ENCODE measurements at places on chromosomes 4 and X.

- DNase-seq, result no peak
These were observed 942.7 kb upstream of the NDST4 start for GRCh38 chr4:116055857-116056827.

DNA sequence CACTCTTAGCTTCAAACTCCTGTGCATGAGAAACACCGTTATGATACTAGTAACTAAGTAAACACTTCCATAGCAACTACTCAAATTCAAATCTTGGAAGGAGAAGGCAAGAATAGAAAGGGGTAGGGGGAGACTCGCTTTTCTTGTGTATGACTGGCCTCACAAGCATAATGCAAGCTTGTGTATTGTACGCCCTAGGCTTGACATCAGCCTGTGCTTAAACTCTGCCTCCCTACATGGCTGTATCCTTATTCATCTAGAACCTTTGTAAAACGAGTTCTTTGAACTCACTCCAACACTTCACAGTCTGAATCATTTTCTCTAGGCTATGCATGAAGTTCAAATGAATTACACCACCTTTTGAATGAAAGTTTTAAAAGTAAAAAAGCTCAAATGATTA lies 1071.2 kb upstream of the ADGRL3 start:
- no peak for DNase-seq

GRCh38 chrX:46228389-46228788 lies 316.8 kb downstream of the ZNF674 start:
- DNase-seq, result no peak

DNA sequence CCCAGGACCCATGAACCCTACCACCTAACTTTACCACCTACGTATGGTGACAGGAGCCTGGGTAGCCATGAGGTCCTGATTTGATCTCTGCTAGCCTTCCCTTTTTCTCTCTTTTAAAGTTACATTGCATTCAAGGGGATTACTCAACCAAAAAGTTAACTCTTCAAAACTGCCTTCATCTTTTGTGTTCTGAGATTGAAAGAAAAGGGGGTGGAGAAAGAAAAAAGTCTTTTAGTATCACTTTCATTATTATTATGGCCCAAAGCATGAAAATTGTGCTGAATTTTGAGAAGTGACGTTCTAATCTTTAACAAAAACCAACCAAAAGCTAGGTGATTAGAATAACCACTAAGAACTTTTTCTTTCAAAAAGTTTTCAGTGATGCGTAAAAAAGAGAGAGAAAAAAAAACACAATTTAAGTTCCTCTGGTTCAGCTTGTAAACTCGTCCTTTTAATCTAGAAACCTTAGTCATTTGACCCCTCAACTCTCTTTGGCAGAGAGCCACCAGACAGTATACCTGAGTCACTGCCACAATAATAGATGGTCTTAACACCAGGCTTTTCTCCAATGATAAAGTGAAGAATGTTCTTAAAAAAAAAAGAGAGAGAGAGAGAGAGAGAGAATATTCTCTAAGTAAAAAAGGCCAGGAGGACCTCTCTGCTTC lies 347.4 kb upstream of the FGF13 start:
- peak; percentile 4 for DNase-seq

DNA sequence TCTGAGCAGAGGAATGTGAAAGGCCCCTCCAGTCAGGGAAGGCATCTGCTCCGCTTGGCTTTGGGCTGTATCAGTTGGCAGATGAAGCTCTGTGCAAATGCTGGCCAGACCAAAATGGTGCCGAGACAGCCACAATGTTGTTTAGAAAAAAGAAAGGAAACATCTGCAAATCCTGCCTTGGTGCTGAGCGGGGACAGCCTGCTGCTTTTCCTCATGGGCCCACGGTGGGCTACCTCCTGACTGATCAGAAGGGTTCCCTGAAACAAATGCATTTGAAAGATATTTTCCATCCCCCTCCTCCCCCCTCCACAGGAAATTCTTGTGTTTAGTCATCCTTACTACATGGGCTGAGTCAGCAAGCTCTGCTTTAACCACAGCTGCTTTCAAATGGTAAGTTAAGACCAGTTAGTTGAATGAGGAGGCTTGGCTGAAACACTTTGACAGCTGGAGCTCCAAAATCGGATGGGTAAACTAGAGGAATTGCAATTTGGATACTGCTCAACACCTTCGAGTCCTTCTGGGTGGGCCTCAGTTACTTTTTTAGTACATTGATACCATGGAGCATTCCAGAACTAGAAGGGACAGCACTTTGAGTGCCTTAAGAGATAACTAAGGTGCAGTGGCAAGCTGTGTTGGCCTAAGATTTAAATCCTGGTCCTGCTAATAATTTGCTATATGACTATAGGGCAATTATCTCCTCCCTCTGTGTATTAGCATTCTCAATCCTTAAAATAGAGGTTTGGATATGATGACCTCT lies 36.0 kb downstream of the PLAC1 start:
- DNase-seq, result peak; percentile 81

- no peak for DNase-seq
These were observed 95.0 kb downstream of the RAPGEF2 start for GRCh38 chr4:159197885-159198269.

- DNase-seq, result peak; percentile 2
These were observed 307.1 kb downstream of the TEX13A start for GRCh38 chrX:104913348-104913747.

GRCh38 chrX:70554081-70554480 lies 109.4 kb downstream of the DLG3 start:
- DNase-seq, result peak; percentile 5

GRCh38 chr4:152738827-152739226 lies 40.7 kb downstream of the TIGD4 start:
- no peak for DNase-seq

DNA sequence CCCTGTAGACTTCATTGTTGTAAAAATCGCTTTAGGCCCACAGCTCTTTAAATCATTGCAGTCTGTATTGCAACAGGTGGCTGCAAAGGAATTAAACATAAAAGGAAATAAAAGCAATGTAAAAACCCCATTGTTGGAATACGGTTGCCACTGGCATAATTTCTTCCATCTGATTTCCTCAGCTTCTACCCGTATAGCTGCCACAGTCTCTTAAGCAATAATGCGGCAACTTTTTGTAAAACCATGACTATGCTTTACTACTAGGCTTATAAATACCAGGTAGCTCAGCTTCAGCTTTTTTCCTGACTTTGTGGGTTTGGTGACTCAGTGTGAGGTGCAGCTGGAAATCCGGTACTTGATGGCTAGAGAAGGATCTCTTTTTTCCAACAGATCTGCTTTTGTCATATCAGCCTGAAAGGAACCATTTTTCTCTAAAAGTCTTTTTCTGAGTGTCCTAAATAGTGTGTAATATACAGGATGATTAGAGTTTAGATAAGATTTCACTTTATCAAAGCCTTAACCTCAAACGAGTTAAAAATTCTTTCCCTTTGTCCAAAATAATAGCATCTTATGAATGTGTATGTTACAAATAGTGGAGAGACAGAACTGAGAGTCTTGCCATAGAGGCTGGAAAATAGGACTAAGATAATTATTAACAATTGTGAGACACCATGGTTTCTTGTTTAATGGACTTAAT lies 268.0 kb downstream of the ADGRL3 start:
- DNase-seq, result no peak

GRCh38 chr4:147909225-147909624 lies 177.3 kb downstream of the ARHGAP10 start:
- DNase-seq, result no peak

DNA sequence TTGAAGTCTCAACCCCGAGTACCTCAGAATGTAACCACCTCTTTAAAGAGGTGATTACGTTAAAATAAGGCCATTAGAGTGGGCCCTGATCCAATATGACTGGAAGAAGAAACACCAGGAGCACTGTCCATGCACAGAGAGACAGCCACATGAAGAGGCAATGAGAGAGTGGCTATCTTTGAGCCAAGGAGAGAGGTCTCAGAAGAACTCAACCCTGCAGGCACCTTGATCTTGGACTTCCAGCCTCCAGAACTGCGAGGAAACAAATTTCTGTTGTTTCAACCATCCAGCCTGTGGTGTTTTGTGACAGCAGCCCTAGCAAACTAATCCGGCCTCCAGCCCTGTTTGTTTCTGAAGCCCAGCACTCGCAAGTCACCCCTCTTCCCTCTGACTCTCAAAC lies 46.3 kb upstream of the ADGRG2 start:
- DNase-seq, result no peak

Measured in RPMI8226 (cell line).